K562 (cell line): ENCODE measurements at places on chromosomes 11 and 22. TPM values are rescaled to one million over a fixed set of nuclear protein-coding genes. Genes with fewer than 3 reads are reported as not detected.

GRCh38 chr11:32792948-32793475 lies 1.4 kb downstream of the CCDC73 start:
- peak; percentile 69 for DNase-seq
- no peaks in the 10 kb centered on the region for H3K4me1 ChIP-seq
- H3K27ac ChIP-seq, result no peak overlapping the region
- H3K36me3 ChIP-seq, result no peaks in the 10 kb centered on the region
- H3K4me3 ChIP-seq, result no peak overlapping the region

Gene IGSF9B
- 0.04 and 0.09 TPM in 2 replicates for total RNA-seq

Gene MRGPRX4
- not detected in 2 replicates for total RNA-seq

Gene CCDC73
- total RNA-seq, result not detected in 2 replicates

DNA sequence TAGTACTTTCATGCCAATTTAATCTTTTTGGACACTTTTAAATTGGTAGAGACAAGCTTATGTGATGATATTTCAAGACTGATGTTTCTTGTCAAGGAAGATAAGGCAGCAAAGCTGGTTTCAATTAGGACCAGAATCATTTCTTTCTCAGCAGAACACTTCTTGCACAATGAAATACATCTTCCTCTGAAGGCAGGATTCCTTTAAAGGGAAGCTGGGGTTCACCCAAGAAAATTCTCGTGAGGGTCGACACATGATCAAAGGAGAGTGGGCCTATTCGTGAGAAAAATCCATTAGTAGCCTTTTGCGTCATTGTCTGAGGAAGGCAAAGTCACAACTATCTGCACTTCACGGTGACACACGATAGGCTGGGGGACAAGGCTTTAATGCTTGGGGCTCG lies 17.6 kb downstream of the TTC12 start:
- DNase-seq, result no peak
- no peaks in the 10 kb centered on the region for H3K27me3 ChIP-seq
- no peaks in the 10 kb centered on the region for H3K4me1 ChIP-seq

GRCh38 chr22:32637951-32638350 lies 163.3 kb downstream of the FBXO7 start:
- H3K36me3 ChIP-seq, result no peaks in the 10 kb centered on the region
- H3K4me1 ChIP-seq, result no peaks in the 10 kb centered on the region; the same call in 1 of the 2 replicates
- H3K27me3 ChIP-seq, result no peaks in the 10 kb centered on the region
- DNase-seq, result no peak
- no peak overlapping the region for H3K27ac ChIP-seq

- H3K27ac ChIP-seq, result no peak overlapping the region
- no peak for DNase-seq
- H3K4me3 ChIP-seq, result no peak overlapping the region
- no peaks in the 10 kb centered on the region for H3K4me1 ChIP-seq
These were observed 38.5 kb downstream of the CARD18 start for GRCh38 chr11:105100981-105101630.

DNA sequence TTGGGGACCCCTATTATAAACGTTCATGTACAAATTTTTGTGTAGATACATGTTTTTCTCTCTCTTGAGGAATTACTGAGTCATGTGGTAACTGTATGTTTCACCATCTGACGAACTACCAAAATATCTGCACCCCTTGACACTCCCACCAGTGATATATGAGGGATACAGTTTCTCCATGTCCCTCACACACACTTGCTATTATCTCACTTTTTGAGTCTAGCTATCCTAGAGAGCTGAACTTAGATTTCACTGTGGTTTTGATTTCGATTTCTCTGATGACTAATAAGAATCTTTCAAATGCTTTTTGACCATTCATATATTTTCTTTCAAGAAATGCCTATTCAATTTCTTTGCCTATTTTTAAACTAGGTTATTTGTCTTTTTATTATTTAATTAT lies 200.2 kb downstream of the PGR start:
- no peak overlapping the region for H3K4me3 ChIP-seq
- no peaks in the 10 kb centered on the region for H3K4me1 ChIP-seq
- H3K27me3 ChIP-seq, result no peaks in the 10 kb centered on the region
- no peak overlapping the region for H3K27ac ChIP-seq

Gene OR4D10
- not detected in 2 replicates for total RNA-seq

Gene OR8D4
- not detected in 2 replicates for total RNA-seq

Gene NXPE2
- total RNA-seq, result 0.13 TPM in 1 of 2 replicates, not detected in the other
